HT-29 (cell line): ENCODE measurements at places on chromosomes 16 and 17. TPM values are rescaled to one million over a fixed set of nuclear protein-coding genes. Genes with fewer than 3 reads are reported as not detected.

DNA sequence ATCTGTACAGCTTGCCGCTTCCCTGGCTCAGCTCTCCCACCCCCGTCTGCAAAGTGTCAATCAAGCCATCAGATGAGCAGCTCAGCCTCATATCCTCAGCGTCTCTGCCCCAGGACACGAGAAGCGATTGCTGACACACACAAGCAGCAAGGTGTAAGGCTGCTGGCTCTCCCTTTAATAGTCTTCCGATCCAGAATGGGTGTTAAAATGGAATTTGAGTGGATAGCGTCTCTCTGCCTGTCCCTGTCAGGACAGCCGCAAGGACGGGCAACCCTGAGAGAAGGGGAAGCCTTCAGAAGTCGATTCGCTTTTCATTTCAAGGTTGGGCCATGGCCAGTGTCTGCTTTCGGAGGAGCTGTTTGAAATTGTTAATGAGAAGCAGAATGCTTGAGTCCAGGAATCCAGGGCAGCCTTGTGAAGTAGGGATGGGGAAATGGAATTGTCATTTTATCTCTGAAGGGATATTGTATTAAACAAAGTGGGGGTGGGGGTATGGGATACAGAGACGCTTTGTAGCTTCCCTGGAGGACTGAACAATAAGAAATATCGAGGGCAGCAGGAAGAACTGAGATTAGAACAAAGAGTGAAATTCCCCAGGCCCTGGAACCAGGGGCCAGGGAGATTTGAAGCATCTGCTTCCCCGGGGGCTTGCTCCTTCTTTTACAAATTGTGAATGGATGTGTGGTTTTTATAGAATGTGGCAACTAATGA lies 4.7 kb upstream of the PIPOX start:
- no peak for DNase-seq

KRT25 gene
- not detected in 2 replicates for total RNA-seq

GRCh38 chr16:56401482-56401881 lies 23.9 kb downstream of the AMFR start:
- DNase-seq = peak; percentile 26

DNA sequence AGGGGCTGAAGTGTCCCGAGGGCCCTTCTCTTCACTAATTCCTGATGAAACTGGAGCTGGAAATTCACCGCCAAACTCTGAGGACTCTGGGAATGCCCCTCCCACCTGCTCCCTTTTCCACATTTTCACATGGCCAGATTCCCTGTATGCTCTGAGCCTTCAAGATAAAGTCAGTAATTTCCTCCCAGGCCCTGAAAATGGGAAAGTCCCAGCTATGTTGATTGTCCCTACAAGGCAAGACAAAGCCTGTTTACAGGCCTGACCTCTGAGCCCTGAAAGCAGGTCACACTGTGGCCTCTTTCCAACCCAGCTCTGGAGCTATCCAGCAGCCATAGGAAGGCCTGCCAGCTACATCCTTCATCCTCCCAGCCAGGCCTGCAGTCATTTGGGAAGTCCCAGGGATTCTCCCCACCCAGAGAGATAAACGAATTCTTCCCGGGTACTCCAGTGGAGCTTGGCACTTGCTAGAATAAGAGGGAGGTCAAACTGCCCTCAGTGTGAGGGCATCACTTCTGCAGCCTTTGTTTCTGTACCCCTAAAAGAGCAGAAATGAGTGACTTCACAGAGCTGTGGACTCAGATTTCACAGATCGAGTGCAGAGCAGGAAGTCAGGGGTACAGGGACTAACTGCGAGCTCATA lies 19.6 kb upstream of the CCL2 start:
- DNase-seq = no peak

DNA sequence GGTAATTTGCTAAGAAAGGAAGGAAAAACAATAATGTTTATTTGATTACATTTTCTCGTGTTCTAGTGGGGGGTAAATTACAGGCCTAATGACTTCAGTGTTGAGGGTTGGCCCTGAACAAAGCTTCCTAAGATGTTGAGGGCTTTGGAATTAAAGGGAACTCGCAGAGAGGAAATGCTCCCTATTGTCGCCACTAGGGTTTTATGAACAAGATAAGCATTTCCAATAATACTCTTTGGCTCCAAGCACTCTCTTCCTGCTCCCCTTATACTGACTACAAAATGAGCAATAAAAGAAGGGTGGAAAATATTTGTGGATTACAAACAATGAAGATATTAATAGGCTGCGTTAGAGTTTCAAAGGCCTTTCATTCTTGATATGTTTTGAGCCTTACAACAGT lies 363.6 kb downstream of the HS3ST3B1 start:
- DNase-seq = no peak

- no peak for DNase-seq
Observed at GRCh38 chr16:6857575-6857974, 475.1 kb upstream of the RBFOX1 start.

RRAD gene
- 0.08 and 1.7 TPM in 2 replicates for total RNA-seq

- DNase-seq = no peak
Observed at GRCh38 chr16:46582313-46582712, 38.9 kb downstream of the SHCBP1 start.

DNA sequence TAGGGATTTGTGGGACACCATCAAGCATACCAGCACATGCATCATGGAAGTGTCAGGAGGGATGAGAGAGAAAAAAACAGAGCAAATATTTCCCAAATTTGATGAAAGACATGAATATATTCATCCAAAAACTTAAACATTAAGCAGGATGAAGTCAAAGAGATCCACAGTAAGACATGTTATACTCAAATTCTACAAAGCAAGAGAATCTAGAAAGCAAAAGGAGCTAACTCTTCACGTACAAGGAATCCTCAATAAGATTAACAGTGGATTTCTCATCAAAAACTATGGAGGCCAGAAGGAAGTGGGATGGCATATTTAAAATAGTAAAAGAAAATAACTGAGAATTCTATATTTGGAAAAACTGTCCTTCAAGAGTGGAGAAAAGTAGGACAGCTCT lies 374.8 kb downstream of the ZFHX3 start:
- DNase-seq = no peak

- no peak for DNase-seq
Observed at GRCh38 chr16:425740-426114, 278 bp downstream of the RAB11FIP3 start.

DNA sequence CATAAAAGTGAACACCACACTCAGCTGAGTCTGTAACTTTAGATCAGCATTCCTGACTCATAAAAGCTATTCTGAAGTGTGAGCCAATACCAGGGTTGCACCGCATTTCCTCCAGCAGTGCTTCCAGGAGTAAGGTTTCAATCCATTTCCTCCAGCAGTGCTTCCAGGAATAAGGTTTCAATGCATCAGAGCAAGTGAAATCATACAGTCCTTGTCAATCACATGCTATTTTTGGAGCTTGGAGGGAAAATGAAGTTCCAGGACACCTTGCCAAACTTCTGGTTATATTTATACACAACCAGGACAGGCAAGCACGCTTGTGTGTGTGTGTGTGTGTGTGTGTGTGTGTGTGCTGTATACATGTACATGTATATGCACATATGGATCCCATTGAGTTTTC lies 327.6 kb downstream of the GRIN2A start:
- DNase-seq = no peak

NT5M gene
- 0.41 and 2.0 TPM in 2 replicates for total RNA-seq

- DNase-seq = no peak
Observed at GRCh38 chr16:89845417-89845816, 17.1 kb downstream of the SPIRE2 start.

DNA sequence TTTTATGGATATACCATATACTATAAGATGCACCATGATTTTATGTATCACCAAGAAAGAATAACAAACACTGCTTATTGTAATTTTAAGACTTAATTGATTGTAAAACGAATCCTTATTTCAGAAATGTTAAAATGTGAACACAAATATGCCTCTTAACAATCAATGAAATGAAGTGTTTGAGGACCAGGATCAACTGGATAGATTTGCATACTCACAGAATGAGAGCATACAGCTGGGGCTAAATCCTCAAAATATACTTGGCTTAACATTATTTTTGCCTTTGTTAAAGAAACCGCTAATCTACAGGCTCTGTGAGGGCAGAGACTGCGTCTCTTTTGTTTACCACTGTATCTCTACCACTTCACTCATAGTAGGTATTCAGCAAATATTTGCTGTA lies 93.6 kb downstream of the SPACA3 start:
- DNase-seq = no peak

DNA sequence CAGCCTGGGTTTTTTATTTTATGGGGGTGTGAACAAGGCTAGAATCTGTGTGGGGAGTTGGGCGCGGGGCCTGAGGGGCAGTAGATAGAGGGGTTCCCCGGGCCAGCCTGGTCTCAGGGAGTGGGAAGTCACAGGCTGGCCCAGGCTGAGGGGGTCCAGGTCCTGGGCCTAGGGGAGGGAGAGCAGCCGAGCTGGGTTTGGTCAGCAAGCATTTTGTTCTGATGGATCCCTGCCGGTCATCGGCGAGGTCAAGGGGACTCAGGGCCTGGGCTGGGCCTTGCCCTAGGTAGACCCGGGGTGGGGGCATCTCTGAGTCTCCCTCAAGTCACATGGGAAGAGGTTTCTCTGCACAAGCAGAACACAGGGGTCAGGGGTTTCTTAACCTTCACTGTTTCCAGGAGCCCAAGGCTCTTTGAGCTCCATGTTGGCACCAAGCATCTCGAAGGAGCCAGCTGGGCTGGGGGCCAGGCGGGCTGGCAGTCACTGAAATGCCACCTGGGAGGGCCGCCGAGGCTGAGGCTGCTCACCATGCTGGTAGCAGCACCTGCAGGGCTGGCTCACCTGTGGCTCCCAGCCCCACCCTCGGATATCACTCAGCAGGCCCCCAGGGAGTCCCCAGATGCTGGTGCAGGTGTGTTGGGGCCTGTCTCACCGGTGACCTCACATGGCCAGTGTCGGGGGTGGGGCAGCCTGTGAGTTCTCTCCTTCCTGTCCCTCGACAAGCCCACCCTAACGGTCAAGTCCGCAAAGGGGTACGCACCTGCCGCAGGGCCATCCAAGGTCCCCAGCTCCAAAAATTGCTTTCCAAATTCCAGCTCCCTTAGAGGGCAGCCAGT lies 41.0 kb downstream of the SLC7A5 start:
- DNase-seq = no peak

DNA sequence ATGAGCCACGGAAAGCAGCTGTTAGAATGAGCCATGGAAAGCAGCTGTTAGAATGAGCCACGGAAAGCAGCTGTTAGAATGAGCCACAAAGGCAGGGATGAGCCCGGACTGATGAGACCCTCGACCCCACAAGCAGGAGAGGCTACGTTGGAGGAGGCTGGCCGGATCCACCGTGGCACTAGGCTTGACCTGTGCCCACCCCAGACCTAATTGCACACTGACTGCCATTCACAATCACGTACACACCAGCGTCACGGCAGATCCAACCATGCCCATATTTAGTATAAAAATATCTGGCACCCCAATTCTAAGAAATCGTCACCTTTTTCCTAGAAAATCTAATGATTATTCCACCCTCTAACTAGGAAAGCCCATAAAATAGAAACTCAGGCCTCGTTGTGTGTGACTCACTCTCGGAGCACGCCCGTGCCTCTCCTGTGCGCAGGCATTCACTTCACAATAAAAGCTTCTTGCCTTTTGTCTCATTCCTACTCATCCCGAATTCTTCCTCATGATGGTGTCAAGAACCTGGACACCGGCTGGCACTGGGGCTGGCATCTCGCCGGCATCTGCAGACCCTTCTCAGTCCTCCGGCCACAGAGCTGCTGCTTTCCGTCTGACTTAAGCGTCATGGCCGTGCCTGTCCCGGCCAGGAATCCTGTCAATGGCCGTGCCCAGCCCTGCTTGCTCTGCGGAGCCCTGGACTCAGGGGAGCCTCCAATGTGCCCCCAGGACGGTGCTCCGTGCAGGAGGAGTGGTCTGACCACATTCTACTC lies 5.5 kb upstream of the SECTM1 start:
- DNase-seq = peak; percentile 75

CPSF4L gene
- 0.13 TPM in 1 of 2 replicates, not detected in the other for total RNA-seq

SPATA32 gene
- not detected in 2 replicates for total RNA-seq

- DNase-seq = no peak
Observed at GRCh38 chr16:27470567-27471431, 68.8 kb downstream of the IL21R start.

DNA sequence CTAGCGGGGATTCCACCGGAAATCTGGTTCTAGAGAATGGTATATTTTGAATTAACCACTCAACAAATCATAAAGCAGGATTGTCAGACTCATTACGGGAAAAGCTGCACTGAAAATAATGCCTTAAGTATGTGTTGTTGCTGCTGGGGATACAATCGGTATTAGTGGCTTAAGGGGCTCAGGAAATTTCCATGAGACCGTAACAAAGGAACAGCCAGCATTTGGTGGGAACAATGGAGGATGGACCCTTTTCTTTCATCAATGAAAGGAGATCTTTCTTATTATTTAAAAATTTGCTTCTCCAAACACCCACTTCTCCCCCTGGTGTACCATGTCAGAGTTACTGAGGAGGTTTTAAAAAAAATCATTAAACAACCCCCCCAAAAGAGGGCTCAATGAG lies 342.6 kb upstream of the ZFHX3 start:
- DNase-seq = no peak

DNA sequence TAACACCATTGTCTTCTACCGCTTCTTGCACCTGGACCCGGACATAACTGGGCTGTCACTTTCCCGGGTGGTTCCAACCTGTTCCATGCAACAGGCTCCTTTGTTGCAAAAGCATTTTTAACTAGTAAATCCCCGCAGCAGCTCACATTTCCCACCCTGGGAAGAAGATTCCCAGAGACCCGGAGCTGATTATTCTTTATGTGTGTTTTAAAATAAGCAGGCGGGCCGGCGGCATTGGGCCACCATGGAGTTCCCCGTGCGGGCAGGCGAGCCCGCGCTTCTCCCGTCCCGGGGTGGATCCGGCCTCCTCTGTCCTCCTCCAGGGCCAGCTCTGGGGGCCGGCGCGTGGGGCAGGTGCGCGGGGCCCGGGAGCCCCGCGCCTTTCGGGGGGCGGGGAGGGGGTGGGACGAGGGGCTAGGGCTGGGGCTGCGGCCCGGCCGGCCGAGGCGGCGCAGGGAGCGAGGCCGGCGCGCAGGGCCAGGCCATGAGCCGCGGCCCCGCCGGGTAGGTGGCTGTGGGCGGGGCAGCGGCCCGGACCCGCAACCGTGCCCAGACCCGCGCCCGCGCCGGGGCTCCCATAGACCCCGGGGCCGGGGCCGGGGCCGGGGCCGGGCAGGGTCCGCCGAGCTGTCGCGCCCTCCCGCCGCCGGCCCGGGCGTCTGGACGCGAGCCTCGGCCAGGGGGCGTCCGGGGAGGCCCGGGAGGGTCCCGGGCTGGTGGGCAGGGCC lies 1.7 kb downstream of the CRAMP1 start:
- peak; percentile 24 for DNase-seq

DNA sequence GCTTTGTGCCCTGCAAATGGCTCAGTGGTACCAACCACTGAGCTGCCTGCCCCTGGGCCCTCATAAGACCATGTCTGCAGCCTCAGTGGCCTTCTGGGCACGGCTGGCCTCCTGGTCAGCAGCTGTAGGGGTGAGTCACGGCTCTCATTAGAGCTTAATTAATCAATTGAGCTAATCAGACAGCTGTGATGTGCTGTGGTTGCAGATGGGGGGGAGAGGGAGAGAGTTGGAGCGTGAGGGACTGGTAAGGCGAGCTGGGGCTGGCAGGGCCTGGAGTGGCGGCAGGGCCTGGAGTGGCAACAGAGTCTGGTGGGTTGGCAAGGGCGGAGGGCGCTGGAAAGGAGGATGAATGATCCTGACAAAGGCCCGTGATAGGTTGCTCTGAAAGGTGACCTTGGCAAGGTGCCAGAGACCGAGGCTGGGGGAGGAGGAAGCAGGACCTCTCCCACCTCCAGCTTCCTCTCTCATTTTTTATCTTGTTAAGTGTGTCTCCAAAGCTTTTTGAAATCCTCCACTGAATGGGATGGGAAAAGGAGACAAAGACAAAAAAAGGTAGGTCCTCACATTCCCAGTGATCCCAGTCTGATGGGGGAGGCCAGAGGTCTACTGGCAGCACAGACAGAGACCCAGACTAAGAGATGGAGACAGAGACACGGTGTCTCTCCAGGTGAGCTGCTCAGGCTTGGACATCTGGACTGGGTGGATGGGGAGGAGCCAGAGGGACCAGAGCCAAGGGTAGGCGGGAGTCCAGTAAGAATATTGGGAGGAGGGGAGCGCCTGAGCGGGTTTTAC lies 41.6 kb downstream of the DCAKD start:
- DNase-seq = no peak
